ENCODE measurements at places on chromosomes 13 and 19. TPM values are rescaled to one million over a fixed set of nuclear protein-coding genes. Genes with fewer than 3 reads are reported as not detected.

The MAST1 gene
- total RNA-seq, result not detected

- DNase-seq, result no peak
Measured at GRCh38 chr13:113304121-113304520, 7.1 kb downstream of the LAMP1 start.

- DNase-seq, result no peak
Measured at GRCh38 chr19:36837176-36837905, 846 bp downstream of the ZNF790 start.

- no peak for DNase-seq
Measured at GRCh38 chr13:29993716-29994488, 143.5 kb upstream of the UBL3 start.

- no peak for DNase-seq
Measured at GRCh38 chr13:28271056-28271840, 132.9 kb downstream of the PAN3 start.

- peak; percentile 83 for DNase-seq
Measured at GRCh38 chr19:11091703-11092153, 2.5 kb downstream of the LDLR start.

GRCh38 chr19:19120308-19121231 is 17.7 kb downstream of the TMEM161A start:
- no peak for DNase-seq

The CYP4F3 gene
- not detected for total RNA-seq

The ZNF208 gene
- total RNA-seq, result 9.7 TPM

The SELENOW gene
- total RNA-seq, result 116 TPM

The ZNF433 gene
- 0.44 TPM for total RNA-seq

DNA sequence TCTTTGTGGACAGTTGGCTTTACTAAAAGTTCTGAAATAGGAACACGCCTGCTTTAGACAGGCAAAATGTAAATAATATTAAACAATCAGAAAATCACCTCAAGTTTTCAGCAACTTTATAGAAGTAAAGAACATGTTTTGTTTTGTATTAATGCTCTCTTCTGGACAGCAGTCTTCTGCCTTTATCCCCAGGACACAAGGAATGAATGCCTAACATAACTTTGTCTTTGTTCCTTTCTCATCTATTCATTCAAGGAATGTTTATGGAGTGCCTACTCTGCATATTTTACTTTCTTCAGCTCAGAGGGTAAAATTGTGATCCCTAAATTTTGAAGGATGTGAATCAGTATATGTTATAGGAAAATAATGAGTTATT is 325.4 kb downstream of the FOXO1 start:
- no peak for DNase-seq

- DNase-seq, result peak; percentile 92
Measured at GRCh38 chr19:21835810-21836444, at the start of gene ZNF43. Gene ZNF43, minus strand, starts transcription at chr19:21836182. Its CDS starts 144 bp downstream, at chr19:21836038.

The RUBCNL gene
- not detected for total RNA-seq

- DNase-seq, result no peak
Measured at GRCh38 chr13:41332829-41333228, 21.8 kb downstream of the NAA16 start.

The IGSF23 gene
- not detected for total RNA-seq

DNA sequence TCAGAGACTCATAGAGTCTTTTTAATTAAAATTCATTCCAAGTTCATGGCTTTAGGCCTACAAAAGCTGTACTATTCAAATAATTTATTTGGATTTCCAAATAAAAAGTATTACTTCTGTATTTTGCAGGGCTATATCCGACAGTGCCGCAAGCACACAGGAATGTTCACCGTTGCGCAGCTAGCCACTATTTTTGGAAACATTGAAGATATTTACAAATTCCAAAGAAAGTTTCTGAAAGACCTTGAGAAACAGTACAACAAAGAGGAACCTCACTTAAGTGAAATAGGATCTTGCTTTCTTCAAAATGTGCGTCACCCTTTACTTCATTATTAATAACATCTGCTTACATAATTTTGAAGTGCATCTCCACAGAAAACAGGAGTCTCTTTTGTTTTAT is 20.5 kb upstream of the C1QTNF9 start:
- no peak for DNase-seq

DNA sequence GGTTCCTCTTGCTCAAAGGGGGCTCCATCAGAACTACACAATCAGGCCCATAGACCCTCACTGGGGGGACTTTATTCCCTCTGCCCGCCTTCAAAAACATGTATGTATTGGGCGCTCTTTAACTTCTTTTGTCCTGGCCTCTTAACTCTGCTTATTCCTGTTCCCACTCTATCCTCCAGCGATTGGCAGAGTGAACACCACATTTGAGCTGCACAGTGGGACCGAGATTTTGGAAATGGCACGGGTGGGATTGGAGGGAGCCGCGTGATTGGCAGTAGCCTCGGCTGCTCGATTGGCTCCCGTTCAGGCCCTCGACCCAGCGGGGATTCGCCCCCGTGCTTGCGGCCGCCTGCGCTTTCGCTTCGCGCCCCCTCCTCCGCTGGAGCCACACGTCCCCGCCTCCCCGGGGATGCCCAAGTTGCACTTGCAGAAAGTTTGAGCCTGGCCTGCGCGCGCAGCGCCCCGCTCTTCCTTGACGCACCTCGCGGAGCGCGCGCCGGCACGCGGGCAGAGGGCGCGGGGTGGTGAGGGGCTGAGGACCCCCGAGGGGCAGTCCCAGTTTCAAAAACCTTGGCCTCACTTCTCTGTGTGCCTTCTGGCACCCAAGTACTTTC is at the start of gene ZIC5:
Gene ZIC5, minus strand, starts transcription at position 192 of the 614 bp plus-strand sequence. Its CDS starts 164 bp downstream, at position 28.
- peak; percentile 6 for DNase-seq

GRCh38 chr13:47004027-47004426 is 107.2 kb upstream of the HTR2A start:
- DNase-seq, result no peak

DNA sequence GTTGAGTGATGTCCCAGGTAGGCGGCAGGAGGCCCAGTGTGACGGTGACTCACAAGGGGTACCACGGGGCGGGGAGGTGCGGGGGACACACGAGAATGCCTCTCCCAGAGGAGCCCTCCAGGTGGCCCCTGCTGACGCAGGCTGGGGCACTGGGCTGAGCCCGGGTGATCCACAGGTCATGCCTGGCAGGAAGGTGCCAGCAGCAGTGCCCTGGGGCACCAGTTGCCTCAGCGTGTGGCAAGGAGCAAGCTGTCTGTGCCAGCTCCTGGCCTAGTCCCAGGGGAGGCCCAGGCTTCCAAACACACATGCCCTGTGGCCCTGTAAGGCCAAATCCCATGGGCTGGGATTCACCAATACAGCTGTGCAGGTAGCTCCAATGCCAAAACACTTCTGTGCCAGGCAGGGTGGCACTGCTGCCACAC is 28.0 kb downstream of the AKT2 start:
- DNase-seq, result no peak

The KCNN1 gene
- total RNA-seq, result not detected

The ZNF416 gene
- total RNA-seq, result 12.0 TPM

- no peak for DNase-seq
Measured at GRCh38 chr19:40466985-40467734, at the start of gene SPTBN4. Gene SPTBN4, plus strand, starts transcription at chr19:40467001. Its CDS starts 5,621 bp downstream, at chr19:40472622.

DNA sequence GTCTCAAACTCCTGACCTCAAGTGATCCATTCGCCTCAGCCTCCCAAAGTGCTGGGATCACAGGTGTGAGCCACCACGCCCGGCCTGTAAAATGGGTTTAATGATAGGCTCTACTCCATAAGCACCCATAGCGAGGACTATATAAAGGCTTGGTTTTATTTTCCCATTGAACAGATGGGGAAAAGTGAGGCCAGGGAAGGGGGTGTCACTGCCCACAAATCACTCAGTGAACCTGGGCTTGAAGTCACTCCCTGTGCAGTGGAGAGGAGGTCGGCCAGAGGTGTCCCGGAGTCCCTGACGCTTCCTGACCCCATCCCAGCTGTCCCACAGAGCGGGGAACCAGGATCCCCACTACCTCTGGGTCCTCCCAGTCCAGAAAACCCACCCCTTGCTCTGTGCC is 14.9 kb downstream of the TLE2 start:
- no peak for DNase-seq

DNA sequence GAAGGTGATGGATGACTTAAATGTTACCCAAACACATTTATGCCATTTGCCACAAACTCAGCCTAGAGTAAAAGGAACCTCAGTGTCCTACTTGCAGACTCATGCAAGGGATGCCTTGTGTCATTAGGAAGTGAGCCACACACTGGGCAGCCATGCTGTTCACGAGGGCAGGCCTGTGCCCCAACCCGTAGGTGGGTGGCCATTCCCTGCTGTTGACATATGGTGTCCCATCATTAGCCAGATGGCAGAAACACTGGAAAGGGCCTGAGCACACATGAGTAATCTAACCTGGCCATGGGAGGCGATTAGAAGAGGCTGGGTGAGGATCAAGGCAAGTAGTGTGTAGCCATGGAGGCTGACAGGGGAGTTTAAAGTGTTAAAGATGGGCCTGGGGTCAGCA is 9.7 kb upstream of the LRCH1 start:
- DNase-seq, result no peak

The SULT2A1 gene
- total RNA-seq, result not detected

The PGLYRP1 gene
- total RNA-seq, result not detected

The COX7A1 gene
- total RNA-seq, result not detected

The ZNF837 gene
- total RNA-seq, result 3.4 TPM

The SIGLEC5 gene
- total RNA-seq, result not detected

DNA sequence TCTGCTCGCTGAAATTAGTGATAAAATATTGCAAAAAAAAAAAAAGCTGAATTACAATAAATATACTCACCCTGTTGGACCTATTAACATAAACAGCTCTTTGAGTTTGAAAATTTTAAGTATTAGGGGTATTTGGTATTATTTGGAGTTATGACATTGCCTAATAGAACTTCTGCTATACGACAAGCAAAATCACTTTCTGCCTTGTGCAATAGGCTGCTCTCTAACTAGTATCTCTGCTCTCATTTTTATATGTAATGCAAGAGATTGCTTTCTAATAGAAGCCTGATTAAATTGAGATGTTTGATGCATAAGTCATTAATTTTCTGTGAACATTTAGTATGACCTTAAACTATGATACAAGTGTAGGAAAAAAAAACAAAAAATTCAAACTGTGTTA is 5.3 kb downstream of the RGS9BP start:
- DNase-seq, result no peak

- DNase-seq, result peak; percentile 15
Measured at GRCh38 chr13:74259641-74260040, 125.4 kb upstream of the KLF12 start.

- DNase-seq, result no peak
Measured at GRCh38 chr13:82002710-82003109, 1661.8 kb upstream of the SPRY2 start.

The DPP9 gene
- 93.9 TPM for total RNA-seq

DNA sequence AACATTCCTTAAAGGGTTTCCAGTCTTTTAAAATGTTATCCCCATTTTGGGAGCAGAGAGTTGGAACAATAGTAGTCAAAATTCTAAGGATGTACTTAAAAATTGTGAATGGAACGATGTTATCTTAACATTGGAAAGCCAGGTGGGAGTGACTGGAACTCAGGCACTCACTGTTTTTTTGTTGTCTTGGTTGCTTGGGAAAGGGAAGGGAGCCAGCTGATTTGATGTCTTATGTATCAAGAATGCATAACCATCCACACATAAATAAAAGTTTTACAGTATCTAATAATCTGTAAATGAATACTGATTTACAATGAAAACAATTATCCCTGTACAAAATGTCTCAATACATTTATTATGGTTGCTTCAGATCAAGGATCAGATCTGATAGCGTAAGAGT is 88.7 kb downstream of the SLC10A2 start:
- no peak for DNase-seq

Measured in CD4-positive, alpha-beta memory T cell (primary cell).